ENCODE measurements at places on chromosomes 12 and 14.

DNA sequence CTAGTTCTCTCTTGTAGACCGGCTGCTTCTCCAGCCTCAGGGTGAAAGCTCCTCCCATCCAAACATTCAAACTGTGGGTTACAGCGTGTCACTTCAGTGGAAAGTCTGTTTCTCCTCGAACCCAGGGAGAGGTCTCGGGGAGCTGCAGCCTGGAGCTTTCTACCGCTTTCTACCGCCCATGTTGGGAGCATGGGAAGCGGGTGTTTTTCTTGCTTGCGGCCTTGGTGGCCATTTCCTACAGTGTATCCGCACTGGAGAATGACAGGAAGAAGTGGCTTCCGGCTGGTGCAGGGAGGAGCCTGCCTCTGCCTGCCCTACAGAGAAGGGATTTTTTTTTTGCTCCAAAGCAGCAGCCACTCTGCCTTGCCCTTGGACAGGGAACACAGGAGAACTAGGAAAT, 21.2 kb downstream of the ZFP36L1 start:
- no peak for DNase-seq

- no peak for DNase-seq
Observed at GRCh38 chr12:58668871-58669270, 251.4 kb downstream of the LRIG3 start.

DNA sequence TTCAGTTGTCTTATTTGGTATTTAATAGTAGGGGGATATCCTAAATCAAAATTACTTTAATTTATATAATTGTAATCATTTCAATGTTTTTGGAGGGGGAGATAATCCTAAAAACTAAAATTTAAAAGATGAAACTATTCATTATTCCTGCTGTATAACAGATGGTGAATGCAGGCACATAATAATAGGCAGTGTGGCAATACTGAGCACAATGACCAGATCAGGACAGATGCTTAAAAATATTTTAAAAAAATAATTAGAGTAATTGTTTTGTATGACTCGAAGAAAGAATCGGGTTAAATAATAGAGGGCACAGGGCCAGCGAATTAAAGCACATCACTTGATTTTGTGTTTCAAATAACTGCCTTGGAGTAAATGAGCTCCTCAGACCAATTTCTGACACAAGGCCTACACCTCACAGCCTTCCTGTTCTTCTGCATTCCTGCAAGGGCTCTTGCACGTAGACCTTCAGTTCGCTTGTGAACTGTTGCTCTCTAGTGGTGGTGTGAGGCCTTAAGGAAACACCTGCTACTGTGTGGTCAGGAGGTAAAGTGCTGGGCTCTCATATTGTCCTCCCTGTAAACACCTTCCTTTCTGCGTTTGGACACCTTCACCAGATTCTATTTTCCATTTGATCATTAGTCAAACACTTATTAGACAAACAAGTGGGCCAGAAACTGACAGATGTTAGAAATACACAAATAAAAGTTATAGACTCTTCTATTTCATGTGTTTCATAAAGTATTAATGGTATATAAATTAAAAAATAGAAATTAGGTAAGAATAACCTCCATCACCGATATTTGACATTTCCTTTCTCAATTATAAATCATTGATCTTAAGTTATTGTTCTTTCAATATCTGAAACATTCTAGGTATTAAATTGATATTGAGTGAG, 29.3 kb upstream of the KLRF1 start:
- DNase-seq: peak; percentile 43

GRCh38 chr12:43179486-43179885, 372.5 kb downstream of the ADAMTS20 start:
- no peak for DNase-seq

DNA sequence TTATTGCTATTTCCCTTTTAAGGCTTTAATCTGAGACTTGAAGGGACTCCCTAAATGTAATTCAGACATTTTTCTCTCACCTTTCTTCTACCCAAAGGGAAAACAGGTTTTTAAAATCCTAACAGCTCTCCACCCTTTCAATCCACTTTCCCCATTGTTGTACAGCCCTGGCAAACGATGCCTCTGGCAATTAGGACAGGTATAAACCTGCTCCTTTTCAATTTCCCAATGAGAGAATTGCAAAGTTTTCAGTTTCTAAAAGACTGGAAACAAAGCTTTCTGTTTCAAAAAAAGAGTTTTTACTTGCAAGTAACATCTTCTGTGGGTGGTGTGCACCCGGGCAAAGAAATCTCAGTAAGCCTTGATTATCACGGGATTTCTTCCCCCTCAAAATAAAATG, 131.2 kb downstream of the HMGA2 start:
- DNase-seq: no peak

GRCh38 chr14:64688811-64689281, 15.4 kb upstream of the PLEKHG3 start:
- DNase-seq: no peak

GRCh38 chr12:51471111-51471864, 46.7 kb downstream of the SLC4A8 start:
- no peak for DNase-seq

- no peak for DNase-seq
Observed at GRCh38 chr12:101935890-101936746, 58.7 kb downstream of the DRAM1 start.

GRCh38 chr14:101318271-101318670, 243.0 kb upstream of the DIO3 start:
- no peak for DNase-seq

GRCh38 chr12:129184127-129184928, 331.1 kb downstream of the GLT1D1 start:
- no peak for DNase-seq

DNA sequence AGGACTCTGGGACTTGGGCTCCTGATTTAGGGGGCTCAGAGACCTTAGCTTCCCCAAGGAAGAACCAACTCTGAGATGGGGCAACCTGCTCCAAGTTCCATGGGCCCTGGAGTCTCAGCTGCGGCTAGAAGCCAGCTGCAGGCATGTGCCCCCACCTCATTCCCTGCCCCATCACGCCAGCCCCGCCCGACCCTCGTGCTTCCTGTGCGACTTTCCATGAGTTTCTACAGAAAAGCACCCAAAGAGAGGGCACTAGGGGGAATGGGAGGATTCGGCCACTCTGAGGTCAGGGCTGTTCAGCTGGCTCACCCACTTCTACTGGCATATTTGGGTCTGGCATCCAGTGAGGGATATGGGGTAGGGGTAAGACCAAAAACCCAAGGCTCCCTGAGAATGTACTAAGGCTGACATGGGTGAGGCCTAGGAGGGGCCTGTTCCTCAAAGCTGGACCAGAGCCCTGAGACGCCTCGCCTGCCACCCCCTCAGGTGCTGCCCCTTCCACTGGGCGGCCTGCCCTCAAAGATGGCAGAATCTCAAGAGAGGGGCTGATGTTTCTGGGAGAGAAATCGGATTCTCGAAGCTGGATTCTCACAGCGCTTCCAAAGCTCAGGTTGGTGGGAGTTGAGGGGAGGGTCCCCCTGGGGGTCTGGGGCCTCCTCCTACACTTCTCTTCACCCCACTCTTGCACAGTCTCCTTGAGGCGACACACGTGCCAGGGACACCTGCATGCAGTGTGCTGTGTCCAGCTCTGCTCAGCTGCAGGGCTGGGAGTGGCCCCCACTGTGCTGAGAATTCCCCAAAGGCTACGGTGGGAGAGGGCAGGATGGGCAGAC, 22.1 kb downstream of the FAIM2 start:
- no peak for DNase-seq

DNA sequence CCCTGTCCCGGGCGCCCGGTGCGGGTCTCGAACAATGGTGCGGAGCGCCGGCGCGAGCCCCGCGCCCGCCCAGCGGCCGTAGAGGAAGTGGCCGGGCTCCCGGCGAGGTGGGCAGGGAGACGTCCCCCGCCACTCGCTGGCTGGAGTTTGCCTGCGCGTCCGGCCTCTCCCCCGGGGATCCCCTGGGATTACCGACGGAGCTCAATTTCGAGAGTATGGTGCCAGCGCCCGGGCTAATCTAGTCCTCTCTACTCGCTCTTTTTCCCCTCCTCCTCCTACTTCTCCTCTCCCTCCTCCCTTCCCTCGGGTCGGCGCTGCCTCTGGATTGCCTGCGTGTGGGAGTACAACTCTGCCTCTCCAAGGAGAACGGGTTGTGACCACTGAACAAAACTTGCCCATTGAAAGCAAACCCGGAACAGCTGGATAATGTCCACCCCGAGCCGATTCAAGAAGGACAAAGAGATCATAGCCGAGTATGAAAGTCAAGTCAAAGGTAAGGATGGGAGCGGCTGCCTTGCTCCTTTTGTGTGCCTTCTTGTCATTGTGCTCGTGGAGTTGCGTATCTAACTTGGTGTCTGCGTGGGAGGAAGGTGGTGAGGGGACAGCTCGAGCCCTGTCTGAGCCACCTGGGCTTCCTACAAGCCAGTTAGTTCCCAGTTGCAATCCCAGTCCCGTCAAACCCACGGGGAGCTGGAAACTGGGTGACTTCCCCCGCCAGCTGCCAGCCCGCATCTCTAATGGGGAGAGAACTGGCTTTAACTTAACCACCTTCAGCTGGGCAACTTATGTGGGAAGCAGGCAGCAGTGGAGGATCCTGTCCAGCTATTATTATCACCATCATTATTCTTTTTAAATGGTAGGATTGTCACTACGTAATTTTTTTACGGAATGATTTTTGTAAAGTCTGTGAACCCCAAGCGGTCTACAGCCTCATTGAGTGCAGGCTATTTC, at the start of gene SRGAP1:
SRGAP1 (plus strand) TSS at position 310 of the 951 bp plus-strand sequence; CDS start at position 427, 117 bp downstream.
- DNase-seq: no peak

DNA sequence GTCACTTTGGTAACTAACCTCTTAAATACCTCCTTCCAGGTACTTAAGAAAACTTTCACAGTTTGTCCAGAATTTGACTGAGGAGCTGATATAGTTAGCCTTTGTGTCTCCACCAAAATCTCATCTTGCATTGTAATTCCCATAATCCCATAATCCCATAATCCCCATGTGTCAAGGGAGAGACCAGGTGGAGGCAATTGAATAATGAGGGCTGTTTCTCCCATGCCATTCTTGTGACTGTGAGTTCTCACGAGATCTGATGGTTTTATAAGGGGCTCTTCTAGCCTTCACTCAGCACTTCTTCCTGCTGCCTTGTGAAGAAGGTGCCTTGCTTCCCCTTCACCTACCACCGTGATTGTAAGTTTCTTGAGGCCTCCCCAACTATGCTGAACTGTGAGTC, 7.8 kb upstream of the NOVA1 start:
- DNase-seq: no peak

- DNase-seq: no peak
Observed at GRCh38 chr12:66709457-66709773, 30.5 kb upstream of the GRIP1 start.

- no peak for DNase-seq
Observed at GRCh38 chr12:94873734-94874517, 129.6 kb downstream of the NDUFA12 start.

GRCh38 chr12:27703720-27704452, 6.7 kb upstream of the MRPS35 start:
- peak; percentile 27 for DNase-seq

- DNase-seq: no peak
Observed at GRCh38 chr14:105196265-105196960, 15.3 kb upstream of the NUDT14 start.

DNA sequence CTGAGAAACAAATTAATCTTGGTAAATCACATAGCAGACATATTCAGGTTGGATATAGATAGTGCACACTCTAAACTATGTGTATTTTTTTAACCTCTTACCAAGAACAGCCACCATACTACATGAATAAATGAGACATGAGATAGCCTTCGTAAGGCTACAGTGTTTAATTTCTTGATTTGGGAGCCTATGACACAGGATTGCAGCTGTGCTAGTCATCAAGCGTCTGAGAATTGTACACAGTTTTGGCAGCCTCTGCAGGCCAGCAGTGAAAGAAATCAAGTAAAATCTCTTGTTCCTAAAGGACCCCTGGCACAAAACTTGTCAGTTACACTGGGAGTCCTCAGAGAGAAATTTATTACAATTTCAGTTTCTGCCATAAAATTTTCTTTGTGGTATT, 236.1 kb downstream of the C12orf50 start:
- no peak for DNase-seq

GRCh38 chr14:79044894-79045624, 874.9 kb downstream of the NRXN3 start:
- DNase-seq: no peak

DNA sequence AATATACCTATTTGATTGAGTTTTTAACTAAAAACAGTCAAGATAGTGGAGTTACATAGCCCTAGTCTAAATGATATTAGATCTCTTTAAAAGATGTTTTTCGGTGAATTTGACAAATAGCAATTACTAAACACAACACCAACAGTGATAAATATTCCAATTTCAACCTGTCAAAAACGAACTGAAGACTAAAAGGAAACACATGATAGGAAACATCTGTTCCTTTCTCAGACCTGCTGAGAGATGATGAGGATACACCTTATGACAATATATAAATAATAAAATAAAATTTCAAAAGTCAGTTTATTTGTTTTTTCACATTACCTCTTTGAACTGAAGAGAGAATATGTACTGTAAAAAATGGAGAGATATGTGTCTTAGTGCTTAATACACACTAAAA, 232.7 kb downstream of the RASSF9 start:
- DNase-seq: no peak

DNA sequence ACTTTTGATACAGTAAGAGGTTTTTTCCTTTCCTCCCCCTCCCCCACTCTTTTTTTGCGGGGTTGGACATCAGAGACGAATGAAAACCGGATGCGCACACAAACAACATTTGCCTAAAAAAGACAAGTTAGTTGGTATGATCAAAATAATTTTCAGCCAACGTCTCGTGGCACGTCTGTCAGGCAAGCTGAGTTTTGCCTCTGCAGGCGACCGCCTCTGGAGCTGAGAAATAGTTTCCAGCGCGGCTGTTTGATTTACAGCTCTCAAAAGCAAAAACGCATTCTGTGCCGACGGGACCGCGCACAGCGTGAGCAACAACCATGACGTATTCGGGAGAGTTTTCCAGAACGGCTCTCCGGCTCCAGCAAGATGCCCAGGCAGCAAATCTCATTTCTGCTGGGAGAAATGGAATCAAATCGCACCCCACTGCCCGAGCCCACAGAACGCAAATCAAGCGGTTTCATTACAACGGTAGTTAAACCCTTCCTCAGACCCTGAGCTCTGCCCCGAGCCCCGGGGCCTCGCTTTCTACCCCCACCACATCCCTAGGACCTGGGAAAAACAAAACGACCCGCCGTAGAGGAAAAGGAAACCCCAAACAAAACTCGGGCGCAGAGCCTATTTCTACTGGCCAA, 14.2 kb upstream of the CALM1 start:
- DNase-seq: peak; percentile 34

DNA sequence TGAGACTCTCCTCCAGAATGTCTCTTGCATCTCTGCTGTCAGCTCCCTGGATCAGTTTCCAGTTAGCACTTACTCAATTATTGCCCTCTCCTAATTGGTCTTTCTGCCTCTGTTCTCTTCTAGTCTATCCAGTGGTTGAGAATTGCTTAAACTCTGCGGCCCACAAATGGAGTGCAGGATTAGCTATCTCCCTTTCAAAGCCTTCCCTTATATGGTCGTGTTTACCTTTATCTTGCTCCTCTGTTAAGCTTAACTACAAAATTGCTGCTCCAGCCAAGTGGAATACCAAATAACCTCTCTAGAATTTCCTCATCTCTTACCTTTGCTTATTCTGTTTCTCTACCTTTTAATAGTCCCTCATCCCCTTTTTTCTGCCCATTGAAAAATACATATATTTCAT, 132.7 kb downstream of the NRXN3 start:
- no peak for DNase-seq
